ENCODE measurements at places on chromosomes 16 and 17.

DNA sequence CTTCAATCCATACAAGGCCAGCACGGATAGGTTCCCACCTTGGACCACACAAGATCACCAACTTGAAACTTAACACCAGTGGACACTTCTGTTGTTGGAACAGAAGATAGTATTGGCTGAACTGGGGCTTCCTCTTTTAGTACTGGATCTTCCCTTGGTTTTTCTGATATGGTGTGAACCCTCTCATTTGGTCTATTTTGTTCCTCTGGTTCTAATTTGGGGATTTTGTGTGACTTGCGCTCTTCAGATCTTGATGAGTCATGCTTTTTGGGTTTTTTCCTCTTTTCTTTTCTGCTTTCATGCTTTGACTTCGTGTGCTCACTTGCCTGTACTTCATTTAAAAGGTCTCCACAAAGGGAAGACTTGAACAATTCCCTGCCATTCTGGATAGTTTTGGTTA, 39.0 kb downstream of the SOST start:
- DNase-seq, result no peak

DNA sequence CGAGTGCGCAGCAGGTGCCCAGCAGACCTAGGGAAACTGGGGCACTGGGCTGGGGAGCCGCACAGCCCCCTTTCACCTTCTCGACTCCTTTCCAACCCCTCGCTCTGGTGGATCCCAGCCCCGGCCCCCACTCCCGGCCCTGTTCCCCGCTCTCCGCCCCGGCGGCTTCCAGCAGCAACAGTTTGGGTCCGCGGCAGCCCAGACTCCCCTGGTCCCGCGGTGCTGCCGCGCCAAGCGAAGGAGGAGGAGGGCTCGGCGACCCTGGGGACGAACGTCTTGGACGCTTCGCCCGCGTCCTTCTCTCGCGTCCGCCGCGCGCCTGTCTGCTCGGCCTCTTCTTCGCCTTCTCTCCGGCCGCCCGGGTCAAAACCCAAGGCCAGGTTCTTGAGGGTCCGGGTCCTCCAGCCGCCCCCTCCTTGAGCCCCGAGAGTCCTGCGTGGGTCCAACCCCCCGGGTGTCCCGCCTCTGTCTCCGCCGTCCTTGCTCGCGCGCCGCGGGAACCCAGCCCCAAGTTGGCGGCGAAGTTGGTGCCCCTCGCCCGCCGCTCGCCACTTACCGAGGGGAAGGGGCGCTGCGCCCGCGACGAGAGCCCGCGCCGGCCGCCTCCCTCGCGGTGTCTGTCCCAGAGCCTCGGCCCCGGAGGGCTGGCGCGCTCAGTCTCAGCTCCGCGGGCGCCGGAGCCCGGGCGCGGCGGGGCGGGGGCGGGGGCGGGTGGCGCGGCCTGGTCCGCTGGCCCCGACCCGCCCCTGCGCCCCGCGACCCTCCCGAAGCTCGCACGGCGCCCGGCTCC, 1.4 kb upstream of the GRIN2C start:
- no peak for DNase-seq

DNA sequence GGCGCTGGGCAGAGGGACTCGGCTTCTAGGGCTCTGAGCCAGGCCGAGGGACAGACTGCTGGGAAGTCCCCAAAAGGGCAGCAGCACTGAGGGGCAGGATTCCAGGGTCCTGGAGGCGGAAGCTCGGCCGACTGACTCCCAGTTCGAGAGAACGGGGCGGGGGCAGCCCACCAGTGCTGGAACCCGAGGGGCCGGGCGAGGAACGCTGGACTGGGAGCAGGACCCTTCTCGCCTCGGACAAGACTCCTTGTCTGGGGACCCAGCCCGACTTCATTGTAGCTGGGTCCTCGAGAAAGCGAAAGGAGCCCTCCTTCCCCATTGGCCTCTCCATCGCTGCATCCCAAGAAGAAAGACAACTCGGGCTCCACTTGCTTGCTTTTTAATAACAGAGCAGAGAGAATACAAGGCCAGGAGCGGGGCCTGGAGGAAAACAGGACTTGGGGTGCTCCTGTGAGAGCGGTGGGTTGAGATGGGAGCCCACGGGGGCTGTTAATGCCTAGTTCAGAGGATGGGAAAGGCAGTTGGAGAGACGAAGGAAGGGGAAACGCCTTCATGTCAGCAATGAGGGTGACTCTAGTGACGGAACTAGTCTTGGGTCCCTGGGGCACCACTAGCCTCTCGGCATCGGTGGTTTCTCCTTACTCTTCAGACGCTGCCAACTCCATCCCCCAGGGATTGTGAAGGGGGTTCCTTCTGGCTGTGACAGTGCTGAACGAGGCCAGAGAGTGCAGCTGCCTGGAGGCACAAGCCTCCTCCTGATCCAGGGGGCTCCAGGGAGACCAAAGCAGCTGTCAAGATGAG, 492 bp upstream of the CAMTA2 start:
- no peak for DNase-seq

DNA sequence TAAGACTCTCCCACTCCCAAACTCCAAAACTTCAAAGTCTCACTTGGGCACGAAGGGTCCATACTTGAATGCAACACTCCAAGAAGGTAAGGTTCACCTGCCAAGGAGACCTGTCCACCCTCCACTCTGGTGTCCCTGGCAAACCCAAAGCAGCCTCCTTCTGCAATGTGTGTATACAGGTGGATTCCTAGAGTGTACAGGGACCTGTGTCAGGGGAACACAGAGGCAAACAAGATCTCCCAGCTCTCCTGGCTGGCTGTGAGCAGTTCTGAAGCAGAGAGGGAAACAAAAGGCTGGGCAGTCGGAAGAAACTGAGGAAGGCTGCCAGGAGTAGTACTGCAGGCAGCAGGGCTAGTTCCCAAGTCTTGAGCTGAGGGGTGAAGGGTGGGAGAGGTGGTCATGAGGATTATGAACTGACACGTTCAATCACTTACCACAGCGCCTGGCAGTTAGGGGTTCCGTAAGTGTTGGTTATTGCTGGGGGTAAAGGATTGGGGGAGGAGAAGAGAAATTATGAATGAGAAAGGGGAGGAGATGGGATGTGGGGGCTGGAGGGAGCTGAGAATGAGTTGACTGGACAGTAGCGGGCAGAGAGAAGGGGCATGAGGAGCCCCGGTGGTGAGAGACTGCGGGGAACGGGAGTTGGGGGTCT, 795 bp downstream of the KCTD13 start:
- no peak for DNase-seq

DNA sequence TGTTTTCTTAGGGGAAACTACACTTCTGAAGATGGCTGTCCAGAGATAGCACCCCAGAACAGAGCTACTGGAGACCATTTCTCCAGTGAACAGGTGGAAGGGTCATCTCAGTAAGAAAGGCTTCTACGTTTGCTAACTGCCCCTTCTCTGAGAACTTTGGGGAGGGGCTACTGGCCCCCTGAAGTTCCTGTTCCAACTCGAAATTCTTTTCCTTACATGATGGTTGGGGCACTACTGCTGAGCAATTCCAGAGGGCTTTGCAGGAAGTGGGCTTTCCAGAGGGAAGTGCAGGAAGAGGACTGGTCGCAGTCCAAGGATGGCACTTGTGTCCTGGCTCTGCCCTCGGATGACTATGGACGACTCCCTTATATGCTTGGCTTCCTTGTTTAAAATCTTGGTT, 31.2 kb downstream of the TOM1L2 start:
- DNase-seq, result no peak

GRCh38 chr16:82504836-82505235, 121.9 kb upstream of the CDH13 start:
- no peak for DNase-seq

- DNase-seq, result no peak
Observed at GRCh38 chr17:4518901-4519300, 20.2 kb downstream of the SPNS2 start.

DNA sequence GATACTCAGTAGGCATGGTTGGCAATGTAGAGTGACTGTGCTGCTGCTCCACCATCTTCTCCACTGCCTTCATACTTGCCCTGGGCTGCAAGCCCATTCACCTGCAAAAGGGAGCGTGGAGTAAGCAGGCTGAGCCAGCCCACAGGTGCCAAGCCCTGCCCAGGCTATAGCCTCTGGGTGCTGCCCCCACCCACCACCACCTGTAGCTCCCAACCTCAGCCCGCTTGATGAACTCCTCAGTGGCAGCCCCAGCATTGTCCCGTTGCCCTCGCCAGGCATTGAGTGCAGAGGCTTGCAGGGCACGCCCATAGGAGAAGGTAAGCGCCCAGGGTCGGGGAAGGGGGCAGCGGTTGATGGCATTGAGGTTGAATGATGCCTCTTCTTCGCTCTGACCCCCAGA, 2.2 kb upstream of the PIGS start:
- no peak for DNase-seq

DNA sequence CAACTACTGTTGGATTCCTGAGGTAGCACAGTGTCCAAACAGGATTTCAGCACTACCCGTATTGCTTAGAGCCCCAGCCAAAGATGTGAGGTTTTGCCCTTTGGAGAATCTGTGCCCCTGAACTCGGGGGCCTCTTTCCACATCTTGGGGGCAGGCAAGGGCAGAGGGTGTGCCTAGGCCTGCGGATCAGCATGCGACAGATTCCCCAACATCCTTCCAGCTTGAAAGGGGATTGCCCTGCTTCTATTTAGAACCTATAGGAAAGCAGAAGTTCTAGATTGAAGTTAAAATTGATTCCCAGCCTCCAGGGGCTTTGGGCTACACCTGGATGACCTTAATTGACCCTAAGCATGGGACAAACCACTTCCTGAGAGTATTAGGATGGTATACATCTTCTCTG, 19.6 kb downstream of the NOD2 start:
- no peak for DNase-seq

DNA sequence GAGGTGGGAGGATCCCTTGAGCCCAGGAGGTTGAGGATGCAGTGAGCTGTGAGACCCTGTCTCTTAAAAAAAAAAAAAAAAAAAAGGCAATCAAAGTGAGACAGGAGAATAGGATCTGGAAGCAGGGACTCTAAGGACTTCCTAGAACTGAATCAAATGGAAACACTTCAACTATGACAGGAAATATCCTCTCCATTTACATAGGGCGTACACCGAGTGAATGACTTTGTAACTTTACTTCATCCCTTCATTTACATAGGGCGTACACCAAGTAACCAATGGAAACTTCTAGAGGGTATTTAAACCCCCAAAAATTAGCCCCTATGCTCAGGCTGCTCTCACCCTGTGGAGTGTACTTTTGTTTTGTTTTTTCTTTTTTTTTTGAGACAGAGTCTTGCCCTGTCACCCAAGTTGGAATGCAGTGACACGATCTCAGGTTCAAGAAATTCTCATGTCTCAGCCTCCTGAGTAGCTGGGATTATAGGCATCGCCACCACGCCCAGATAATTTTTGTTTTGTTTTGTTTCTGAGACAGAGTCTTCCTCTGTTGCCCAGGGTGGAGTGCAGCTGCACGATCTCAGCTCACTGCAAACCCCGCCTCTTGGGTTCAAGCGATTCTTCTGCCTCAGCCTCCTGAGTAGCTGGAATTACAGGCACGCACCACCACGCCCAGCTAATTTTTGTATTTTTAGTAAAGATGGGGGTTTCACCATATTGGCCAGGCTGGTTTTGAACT, 9.6 kb upstream of the PRPSAP1 start:
- no peak for DNase-seq

- no peak for DNase-seq
Observed at GRCh38 chr17:6492892-6493674, 48.8 kb downstream of the PIMREG start.

- no peak for DNase-seq
Observed at GRCh38 chr17:48246612-48247011, 139.0 kb downstream of the SNX11 start.

DNA sequence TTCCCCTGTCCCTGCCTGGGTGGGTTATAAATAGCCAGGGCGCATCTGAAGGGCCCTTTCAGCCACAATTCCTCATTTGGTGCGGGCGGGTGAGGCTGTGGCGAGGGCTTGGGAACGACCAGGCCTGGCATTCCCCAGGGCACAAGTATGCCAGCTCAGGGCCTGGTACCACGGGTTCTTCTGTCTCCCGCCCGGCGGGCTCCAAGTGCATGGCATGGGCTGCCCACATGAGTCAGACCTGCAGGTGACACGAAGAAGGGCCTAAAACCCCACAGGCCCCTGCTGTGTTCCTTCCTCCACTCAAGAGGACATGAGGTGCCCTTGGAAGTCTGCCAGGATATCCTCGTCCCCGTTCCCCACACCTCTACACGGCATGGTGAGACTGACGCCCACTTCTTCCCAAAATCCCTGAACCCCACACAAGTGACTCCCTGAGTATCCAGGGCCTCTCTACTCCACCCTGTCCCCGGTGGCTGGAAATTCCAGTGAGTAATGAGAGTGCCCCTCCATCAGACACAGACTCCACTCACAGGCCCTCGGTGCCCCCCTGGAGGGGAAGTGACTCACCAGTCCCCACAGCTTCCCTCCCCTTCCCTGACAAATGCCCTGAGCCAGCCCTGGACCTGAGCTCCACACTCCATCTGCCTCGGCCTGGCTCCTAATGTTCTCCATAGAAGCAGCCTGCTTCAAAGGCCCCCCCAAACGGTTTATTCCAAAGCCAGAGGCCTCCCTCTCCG, 68.8 kb downstream of the ABR start:
- no peak for DNase-seq
